ENCODE measurements at places on chromosomes 16 and 17.

- no peak for DNase-seq
Observed at GRCh38 chr17:74631468-74632450, 8.2 kb upstream of the CD300E start.

DNA sequence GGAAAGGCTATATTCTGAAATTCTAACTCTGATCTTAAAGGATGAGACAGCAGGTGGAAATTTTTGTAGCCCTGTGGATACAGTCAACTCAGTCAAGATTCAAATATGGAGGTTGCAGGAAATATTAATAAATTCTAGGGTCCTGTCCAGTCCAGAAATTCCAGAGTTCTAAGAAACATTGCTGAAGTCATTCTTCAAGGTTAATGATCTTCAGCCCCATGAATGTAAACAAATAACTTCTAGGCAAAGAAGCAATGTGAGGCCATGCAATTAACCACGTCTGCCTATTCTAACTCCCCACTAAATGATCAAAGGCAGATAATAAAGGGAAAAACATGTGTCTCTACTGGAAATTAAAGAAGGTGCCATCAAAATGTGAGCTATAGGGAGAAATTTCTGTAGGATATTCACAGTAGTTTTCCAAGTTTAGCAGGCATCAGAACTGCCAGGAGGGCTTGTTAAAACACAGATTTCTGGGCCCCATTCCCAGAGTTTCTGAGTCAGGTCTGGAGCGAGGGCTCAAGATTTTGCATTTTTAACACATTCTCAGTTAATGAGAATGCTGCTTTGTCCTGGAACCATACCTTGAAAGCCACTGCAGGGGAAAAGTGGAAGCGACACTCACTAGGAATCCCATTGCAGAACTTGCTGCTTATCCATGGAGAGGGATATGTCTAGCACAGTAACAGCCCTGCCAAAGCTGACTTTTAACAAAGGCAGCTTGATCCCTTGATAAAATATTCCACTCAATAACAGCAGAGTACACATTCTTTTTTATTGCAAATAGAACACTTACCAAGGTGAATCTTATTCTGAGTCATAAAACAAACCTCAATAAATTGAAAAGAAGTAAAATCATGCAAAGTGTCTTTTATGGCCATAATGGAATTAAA is 61.8 kb downstream of the DNAH3 start:
- no peak for DNase-seq

DNA sequence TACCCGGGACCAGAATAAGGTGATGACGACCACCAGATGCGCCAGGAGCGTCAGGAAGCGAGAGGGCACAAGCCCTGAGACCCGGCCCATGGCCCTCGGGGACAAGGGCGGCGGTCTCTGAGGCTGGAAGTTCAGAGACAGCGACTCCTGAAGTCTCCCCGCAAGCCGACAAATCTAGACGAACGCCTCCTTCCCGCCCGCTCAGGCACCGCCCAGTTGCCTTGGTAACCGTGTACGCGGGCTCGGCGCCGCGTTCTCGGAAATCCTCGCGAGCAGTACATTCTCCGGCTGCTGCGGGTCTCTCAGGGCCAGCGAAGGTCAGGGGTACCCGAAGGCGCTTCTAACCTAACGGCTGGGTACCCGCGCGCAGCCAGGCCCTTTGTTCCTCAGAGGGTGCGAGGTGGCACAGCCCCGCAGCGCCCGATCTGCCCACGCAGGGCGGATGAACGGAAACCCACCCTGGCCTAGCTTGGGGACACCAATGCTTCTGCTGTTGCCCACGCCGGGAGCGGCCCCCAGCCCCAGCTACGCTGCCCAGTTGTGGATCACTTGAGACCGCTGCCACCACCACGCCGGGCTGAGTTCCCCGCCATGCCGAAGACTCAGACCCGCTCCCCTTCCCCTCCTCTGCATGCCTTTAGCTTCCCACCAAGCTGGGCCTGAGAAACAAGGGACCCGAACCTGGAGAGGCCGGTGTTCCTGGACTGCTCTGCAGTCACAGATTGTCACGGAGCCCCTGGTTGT is at the start of gene TMEM107:
TMEM107 (minus strand) TSS at position 184 of the 744 bp plus-strand sequence; CDS start at position 90, 94 bp downstream.
- peak; percentile 77 for DNase-seq

DNA sequence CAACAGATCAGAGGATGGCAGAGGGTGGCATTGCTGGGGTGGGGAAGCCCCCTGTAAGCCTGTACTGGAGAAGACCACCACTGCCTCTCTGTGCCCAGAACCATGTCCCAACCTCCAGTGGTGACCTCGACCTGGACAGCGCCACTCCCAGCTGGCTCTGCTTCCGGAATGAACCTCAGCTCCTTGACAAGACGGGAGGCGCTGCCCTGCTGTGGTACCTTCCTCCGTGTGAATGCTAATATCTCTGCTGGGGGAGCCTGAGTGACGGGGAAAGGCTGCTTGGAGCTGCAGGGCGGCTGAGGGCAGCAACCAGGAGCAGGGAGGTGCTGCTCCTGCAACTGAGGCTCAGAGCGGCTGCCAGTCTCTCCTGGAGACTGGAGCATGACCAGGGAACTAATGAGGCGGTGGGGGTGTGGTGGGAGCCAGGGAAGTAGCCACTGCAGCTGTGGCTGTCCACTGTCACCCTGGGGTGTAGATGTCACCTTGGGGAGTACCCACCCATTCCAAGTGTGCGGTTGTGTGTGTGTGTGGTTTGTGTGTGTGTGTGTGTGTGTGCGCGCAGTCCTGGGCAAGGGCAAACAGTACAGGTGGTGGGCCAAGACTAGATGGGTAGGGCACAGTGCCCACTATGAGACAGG is 6.2 kb downstream of the PRCD start:
- no peak for DNase-seq

DNA sequence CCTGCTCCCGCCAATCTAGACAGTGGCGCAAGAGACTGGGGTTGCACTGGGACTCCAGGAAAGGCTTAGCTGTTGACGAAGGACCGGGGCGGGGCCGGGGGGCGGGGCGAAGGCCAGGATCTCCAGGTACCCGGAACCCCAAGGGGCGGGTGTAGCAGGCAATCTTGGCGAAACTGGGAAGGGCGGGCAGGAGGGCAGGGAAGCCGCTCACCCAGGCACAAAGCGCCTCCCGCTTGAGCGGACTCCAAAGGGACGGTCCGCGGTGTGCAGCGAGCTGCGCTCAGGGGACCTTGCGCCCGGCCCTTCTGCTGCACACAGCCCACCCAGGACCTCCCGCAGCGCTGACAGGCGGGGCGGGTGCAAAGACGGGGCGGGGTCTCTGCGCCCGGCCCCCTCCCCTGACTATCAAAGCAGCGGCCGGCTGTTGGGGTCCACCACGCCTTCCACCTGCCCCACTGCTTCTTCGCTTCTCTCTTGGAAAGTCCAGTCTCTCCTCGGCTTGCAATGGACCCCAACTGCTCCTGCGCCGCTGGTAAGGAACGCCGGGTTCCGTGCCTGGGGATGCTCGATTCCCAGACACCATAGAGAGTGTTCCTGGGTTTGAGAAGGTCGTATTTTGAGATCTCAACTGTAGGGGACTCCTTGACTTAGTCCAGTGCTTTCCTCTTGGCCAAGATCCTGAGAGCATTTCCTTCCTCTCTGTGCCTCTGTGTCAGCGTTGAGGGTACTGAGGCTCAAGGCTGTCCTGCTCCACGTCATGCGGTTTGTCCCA is at the start of gene MT1F:
MT1F (plus strand) TSS at position 405 of the 772 bp plus-strand sequence; CDS start at position 505, 100 bp downstream.
- DNase-seq, result no peak

DNA sequence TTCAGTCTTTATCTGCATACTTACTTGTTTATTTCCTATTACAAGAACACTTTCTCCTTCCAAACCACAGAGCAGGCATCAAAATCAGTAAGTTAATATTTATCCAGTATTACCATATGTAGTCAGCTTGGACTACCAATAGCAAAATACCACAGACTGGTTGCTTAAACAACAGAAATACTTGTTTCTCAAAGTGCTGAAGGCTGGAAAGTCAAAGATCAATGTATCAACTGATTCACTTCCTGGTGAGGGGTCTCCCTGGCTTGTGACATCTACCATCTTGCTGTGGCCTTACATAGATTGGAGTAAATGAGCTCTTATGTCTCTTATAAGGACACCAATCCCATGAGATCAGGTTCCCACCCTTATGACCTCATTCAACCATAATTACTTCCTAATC is 2.6 kb downstream of the STXBP4 start:
- DNase-seq, result no peak

GRCh38 chr16:66095676-66096075 is 270.8 kb upstream of the CDH5 start:
- DNase-seq, result no peak

DNA sequence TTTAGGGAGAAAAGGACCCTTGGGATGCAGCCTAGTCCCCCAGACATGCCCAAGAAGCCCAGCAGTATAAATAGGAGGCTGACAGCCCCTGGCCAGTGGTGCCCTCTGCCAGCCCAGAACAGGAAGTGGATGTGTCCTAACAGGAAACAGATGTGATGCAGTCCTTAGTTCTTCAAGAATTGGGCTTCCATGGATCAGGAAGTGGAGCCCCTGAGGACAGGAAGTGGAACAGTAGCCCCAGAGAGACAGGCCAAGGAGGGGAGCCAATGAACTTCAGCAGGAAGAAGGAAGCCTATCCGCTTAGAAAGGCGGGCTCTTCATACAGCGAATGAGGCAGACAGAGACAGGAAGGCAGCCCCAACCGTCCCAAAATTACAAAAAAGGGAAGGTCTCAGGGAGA is 7.2 kb downstream of the CTF1 start:
- DNase-seq, result peak; percentile 33

GRCh38 chr17:63246344-63246743 is 199.8 kb downstream of the CYB561 start:
- peak; percentile 38 for DNase-seq

- no peak for DNase-seq
Observed at GRCh38 chr17:44548376-44549230, 8.7 kb upstream of the FZD2 start.

DNA sequence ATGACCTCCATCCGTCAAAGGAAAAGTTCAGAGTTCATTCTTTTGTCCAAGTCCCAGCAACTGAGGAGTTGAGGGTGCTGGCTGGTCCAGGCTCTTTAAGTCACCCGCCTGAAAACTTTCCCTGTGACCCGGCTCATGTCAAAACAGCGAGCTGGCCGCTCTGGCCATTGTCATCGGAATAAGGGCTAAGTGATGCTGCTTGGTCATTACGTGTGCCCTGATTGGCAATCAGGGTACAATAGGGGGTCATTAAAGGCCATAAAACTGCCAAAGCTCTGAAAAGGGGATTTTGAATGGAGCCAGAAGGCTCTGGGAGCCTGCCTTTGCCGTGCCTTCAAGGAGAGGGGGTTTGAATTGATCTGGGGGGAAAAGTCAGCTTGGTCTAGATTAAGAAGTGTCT is 88.5 kb upstream of the IRX3 start:
- no peak for DNase-seq

GRCh38 chr16:25771812-25772568 is 80.2 kb downstream of the HS3ST4 start:
- no peak for DNase-seq

DNA sequence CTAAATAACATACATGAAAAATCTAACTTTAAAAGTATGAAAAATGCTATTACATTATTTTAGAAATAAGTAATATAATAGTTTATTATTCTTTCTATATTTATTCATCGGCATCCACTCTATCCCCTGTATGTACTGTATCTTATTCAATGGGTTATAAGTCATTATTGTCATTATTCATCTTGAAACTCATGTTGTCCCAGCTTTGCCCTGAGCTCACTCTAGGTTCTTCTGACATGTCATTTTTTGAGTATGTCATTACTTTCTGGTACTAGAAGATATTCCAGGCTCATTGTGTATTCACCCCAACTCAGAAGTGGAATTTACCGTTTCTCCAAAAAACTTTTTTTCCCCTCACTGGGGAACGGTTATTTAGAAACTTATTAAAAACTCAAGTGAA is 53.0 kb upstream of the MNT start:
- no peak for DNase-seq

DNA sequence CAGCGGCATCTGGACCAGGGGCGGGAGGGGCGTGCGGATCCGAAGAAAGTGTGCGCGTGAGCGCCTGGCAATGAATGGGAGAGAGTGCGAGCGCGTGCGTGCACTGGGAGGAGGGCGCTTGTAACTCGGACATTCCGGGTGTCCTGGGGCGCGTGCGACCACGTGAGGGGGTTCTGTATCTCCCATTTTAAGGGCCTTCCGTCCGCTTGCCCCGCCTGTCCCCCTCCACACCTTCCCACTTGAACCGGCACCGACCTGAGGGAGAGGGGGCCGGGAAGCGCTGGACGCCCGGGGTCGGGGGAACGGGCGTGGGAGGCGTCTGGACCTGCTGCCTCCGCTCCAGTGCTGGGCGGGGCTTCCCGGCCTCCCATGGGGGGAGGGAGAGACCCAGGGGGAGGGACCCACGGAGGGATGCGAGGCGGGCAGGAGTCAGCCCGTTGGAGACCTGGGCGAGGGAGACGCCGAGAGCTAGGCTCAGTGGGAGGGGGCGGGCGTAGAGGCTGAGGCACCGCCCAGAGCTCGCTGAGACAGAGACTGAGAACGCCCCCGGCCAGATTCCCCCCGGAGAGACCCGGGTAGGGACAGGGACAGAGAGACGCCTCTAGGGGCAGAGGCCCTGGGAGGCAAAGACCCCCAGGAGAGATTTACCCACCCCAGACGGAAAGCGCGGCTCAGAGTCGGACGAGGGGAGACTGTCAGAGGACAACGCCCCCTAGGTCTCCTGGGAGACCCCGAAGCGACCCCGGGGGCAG is at the start of gene KREMEN2:
KREMEN2 (plus strand) TSS at position 553 of the 752 bp plus-strand sequence. CDS start 246 bp downstream, outside the sequence.
- no peak for DNase-seq

- peak; percentile 65 for DNase-seq
Observed at GRCh38 chr16:85522842-85523601, 90.1 kb upstream of the GSE1 start.

GRCh38 chr17:28133562-28133970 is 91.1 kb downstream of the NLK start:
- peak; percentile 35 for DNase-seq

DNA sequence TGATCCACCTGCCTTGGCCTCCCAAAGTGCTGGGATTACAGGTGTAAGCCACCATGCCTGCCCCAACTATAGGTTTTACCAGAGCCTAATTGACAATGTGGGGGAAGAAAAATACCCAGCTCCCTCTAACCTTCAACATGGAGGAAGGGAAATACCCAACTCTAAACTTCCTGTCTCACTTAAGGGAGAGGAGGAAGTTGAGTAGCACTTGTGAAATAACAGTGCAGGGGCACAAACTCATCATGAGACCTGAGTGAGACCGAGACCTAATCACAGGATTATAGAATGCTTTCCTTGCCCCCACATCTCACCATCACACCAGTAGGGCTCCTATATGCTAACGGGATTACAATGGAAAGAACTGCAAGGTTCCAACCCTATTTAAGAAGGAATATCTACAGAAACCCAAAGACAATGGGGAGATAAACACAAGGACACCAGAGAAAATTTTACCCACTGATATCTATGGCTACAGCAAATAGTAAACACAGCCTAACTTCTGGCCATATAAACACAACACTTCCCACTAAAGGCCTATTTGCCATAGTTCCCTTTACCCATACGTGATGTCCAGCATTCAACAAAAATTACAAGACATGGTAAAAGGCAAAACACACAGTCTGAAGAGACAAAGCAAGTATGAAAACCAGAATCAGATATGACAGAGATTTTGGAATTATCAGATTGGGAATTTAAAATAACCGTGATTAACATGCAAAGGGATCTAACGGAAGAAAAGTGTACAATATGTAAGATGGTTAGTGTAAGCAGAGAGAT is 26.9 kb downstream of the OR3A1 start:
- DNase-seq, result no peak

GRCh38 chr17:57818066-57818465 is 31.8 kb downstream of the MRPS23 start:
- no peak for DNase-seq

All from fibroblast of gingiva (primary cell).